ENCODE measurements at places on chromosomes 7 and 10.

GRCh38 chr7:47185839-47186238 lies 396.1 kb downstream of the TNS3 start:
- no peak for DNase-seq

- DNase-seq = no peak
Observed at GRCh38 chr7:90759710-90760109, 163.6 kb downstream of the CDK14 start.

- no peak for DNase-seq
Observed at GRCh38 chr7:44767912-44768627, 19.4 kb downstream of the ZMIZ2 start.

DNA sequence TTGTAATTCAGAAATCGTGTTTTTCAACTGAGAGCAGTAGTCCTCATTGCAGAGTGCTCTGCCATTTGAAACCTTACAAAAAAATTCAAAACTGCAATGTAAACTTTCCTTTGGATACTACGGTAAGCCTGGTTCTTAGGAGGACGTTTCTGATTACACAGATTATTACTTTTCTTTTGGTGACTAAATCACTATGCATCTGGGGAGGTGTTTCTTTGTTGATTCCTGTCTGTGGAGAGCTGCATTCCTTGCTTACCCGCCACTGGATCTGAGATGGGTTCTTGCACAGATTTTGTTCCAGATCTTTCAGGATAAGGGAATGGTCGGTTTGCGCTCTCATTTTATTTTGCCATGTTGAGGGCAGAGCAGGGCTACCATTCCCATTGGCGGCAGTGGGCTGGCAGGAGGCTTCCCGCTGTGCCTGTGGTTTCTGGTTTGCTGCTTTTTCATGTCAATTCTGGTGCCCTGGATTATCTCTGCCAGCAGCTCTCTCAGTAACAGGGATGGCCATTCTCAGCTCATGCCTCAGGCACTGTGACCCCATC lies 485.1 kb downstream of the GLRX3 start:
- no peak for DNase-seq

- DNase-seq = no peak
Observed at GRCh38 chr10:46555713-46556514, 544 bp downstream of the GPRIN2 start.

GRCh38 chr7:157782041-157782440 lies 445.2 kb downstream of the DNAJB6 start:
- DNase-seq = no peak

DNA sequence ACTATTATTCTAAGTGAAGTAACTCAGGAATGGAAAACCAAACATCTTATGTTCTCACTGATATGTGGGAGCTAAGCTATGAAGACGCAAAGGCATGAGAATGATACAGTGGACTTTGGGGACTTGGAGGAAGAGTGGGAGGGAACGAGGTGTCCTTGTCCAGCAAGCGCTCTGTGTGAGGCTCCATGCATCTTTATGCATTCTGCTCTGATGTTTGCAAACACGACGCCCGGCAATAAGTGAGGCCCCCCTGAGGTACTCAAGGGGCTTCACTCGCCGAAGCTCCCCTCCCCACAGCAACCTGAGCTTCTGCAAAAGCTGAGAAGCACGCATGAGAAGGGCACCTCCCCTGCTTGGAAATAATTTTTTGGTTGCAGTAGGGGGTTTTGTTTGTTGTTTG lies 103.3 kb downstream of the LHPP start:
- DNase-seq = no peak
